Glutamatergic neuron (in vitro differentiated cells): ENCODE measurements at places on chromosomes 7 and 10. TPM values are rescaled to one million over a fixed set of nuclear protein-coding genes. Genes with fewer than 3 reads are reported as not detected.

GRCh38 chr7:36286226-36286625 lies 103.4 kb upstream of the ANLN start:
- no peak overlapping the region for H3K4me3 ChIP-seq
- DNase-seq, result no peak
- peaks cover 44% of the 10 kb centered on the region for H3K4me1 ChIP-seq
- H3K36me3 ChIP-seq, result peaks cover 18% of the 10 kb centered on the region
- H3K27me3 ChIP-seq, result peaks cover 18% of the 10 kb centered on the region

The TFPI2 gene
- 3.2 TPM for total RNA-seq

DNA sequence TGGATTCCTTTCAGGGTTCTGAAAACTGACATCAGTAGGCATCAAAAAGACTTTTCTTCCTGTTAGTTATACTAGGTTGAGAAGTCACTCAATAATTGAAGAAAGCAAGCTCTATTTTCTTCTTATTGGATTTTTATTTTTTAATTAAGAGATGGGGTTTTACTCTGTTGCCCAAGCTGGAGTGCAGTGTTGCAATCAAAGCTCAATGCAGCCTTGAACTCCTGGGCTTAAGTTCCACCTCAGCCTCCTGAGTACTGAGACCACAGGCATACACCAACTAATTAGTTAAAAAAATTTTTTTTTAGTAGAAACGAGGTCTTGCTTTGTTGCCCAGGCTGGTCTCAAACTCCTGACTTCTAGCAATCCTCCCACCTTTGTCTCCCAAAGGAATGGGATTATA lies 28.0 kb downstream of the PIP4K2A start:
- H3K27ac ChIP-seq, result no peak overlapping the region
- DNase-seq, result no peak
- H3K4me3 ChIP-seq, result no peak overlapping the region

The GALNT17 gene
- total RNA-seq, result 42.0 TPM

The SPDYE16 gene
- 0.20 TPM for total RNA-seq

The PRKCQ gene
- total RNA-seq, result 1.3 TPM

DNA sequence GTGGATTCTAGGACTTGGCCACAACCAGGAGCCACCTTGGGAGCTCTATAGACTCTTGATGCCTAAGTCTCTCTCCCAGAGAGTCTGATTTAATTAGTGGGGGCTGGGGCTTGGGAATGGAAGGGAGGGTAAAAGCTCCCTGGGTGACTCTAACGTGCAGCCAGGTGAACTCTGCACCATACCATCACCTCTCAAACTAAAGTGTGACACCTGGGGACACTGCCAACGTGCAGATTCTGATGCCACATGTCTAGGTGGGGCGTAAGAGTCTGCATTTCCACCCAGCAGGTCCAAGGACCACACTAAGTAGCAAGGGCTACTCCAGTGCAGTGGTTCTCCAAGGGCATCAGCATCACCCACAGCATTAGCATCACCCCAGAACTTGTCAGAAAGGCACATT lies 28.3 kb downstream of the LRRC20 start:
- no peaks in the 10 kb centered on the region for H3K36me3 ChIP-seq
- H3K4me3 ChIP-seq, result no peak overlapping the region
- no peak for DNase-seq
- H3K4me1 ChIP-seq, result peaks cover 32% of the 10 kb centered on the region

The OR6B1 gene
- total RNA-seq, result not detected

DNA sequence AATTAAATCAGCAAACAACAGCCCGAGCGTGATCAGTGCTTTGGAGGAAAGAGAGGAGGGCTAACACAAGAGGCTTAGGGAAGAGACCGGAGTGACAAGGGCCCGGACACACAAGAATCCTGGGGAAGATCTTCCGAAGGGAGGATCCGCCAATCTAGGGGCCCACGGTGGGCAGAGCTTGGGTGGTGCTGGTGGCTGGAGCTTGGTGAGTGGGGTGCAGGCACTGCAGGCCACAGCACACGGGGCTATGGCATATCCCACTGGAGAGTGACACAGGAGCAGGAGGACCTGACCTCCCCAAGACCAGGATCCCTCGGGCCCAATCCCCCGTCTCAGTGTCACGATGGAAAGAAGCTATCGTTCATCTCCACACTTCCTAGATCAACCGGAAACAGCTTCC lies 471.3 kb upstream of the FOXK1 start:
- H3K27ac ChIP-seq, result no peak overlapping the region
- peaks cover 23% of the 10 kb centered on the region for H3K27me3 ChIP-seq
- no peak overlapping the region for H3K4me3 ChIP-seq
- peaks cover 33% of the 10 kb centered on the region for H3K36me3 ChIP-seq
- no peak for DNase-seq
- H3K4me1 ChIP-seq, result no peaks in the 10 kb centered on the region

DNA sequence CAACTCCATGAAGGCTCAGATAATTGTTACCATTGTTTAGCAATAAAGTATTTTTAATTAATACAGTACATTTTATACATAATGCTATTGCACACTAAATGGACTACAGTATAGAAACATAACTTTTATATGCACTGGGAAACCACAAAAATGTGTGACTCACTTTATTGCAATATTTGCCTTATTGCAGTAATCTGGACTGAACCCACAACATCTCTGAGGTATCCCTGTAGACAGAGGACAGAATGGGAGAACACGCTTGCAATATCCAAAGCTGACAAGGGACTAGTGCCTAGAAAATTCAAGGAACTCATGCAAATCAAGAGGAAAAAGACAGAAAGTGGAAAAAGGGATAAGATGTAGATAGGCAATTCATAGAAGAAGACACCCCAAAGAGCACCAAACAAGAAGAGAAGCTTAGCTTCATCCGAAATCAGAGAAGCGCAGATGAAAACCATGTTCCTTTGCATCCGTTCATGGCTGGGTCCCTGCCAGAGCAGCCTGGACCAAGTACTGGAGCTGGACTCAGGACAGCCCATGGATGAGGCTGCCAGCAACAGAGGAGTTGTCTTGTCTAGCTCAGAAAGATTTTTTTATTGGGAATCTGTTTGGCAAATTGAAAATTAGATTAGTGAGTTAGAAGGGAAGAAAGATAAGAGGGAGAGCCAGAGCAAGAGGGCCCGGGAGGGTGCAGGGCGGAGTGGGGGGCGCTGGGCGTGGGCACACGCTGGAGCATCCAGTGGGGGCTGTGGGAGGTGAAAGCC lies 16.0 kb upstream of the GALNTL5 start:
- H3K4me3 ChIP-seq, result no peak overlapping the region
- H3K4me1 ChIP-seq, result peaks cover 6% of the 10 kb centered on the region
- H3K27me3 ChIP-seq, result peaks cover 6% of the 10 kb centered on the region

DNA sequence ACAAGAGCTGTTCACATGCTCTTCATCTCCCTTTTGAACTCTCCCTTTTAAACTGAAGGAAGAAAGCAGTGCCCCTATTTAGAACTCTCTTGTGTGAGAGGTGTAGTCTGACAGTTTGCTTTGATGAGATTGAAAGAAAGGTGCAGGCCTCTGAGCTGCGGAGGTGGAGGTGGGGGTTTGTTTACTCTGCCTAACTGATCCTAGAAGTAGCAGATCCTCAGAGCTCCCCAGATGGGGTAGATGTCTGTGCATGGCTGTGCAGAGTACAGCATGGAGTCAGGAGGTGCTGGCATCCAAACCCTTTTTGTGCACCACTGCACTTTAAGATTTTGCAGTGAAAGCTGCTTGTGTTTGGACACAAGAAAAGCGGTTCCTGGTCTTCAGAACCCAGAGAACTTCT lies 58.3 kb downstream of the MINDY4 start:
- DNase-seq, result no peak
- no peaks in the 10 kb centered on the region for H3K27me3 ChIP-seq
- no peaks in the 10 kb centered on the region for H3K4me1 ChIP-seq
- no peak overlapping the region for H3K4me3 ChIP-seq
- no peak overlapping the region for H3K27ac ChIP-seq
- peaks cover 12% of the 10 kb centered on the region for H3K36me3 ChIP-seq

The BTBD16 gene
- total RNA-seq, result 0.98 TPM
